ENCODE measurements at places on chromosomes 5 and 9.
A peak's percentile ranks its signal among the peaks of the same experiment; 100 is the strongest.

DNA sequence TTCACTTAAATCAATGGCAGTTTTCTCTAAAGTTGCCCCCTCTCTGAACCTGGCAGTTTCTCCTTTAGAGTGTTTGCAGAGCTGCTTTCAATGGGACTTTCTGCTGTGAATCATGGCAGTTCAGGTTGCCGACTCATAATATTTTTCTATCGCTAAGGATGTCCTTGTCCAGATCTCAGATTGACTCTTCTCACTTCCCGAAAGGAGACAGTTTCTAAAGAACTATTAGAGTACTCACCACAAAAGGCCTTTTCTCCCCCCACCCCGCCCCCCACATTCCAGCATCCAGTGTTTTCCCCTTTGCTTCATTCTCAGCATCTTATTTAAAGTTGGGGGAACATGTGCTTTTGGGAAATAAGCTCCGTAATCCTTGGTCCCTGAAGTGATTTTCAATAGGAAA is 443.5 kb upstream of the KLF4 start:
- no peak for DNase-seq

DNA sequence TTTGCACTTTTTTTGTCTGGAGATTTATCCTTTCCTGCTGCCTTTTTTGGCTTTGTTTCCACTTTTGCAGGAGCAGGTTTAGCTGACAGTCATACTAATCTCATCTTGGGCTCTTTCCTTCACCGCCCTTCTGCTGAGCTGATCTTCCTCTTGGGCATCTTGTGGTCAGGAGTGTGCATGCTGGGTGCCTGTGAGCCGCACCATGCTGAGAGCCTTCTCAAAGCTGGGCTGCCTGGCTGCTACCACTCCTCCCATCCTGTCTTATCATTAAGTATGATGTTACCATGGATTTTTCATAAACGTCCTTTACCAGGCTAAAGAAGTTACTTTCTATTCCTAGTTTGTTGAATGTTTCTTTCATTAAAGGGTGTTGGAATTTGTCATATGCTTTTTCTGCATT is 49.5 kb upstream of the MCCC2 start:
- DNase-seq = no peak

GRCh38 chr5:177410575-177410974 is 1.2 kb upstream of the F12 start:
- DNase-seq = no peak

DNA sequence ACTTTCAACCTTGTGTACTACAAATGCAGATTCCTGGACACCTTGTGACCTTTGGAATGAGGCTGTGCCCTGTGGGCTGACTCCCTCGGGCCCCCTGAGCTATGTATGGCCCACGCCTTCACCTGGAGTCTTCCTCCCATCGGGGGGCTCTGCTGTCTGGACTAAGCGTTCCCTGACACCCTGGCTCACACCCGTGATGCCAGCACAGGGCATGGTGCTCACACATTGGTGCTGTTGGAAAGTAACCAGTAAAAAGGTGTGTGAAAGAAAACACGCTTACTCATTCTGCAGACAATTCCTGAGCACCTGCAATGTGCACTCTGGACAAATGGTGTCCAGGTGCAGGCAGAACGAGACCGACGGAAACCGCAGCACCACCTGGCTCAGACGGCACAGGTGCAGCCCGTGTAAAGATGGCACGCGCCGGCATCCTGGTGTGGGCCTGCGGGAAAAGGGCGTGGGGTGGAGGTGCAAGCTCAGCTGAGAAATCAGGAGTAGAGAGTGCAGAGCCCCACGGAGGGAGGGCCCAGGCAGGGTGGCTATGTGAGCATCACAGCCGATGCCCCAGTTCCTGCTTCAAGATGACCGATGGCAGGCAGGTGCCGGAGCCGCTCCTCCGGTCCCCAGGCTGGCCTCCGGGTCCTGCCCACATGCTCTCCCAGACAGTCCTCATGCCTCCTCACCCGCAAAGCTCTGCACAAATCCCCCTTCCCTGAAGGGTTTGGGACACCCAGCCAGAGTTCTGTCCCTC is 11.0 kb downstream of the LPCAT1 start:
- DNase-seq = no peak

GRCh38 chr5:125408448-125409233 is 662.2 kb upstream of the ZNF608 start:
- DNase-seq = no peak

- peak; percentile 36 for DNase-seq
These were observed 11.8 kb downstream of the DEPDC1B start for GRCh38 chr5:60687927-60688720.

Measured in SW 1271 (cell line).